ENCODE measurements at places on chromosomes 7 and 10.

- DNase-seq, result no peak
Observed at GRCh38 chr7:53191836-53192443, 156.5 kb downstream of the POM121L12 start.

- peak; percentile 52 for DNase-seq
Observed at GRCh38 chr7:47602272-47603004, 20.5 kb upstream of the TNS3 start.

DNA sequence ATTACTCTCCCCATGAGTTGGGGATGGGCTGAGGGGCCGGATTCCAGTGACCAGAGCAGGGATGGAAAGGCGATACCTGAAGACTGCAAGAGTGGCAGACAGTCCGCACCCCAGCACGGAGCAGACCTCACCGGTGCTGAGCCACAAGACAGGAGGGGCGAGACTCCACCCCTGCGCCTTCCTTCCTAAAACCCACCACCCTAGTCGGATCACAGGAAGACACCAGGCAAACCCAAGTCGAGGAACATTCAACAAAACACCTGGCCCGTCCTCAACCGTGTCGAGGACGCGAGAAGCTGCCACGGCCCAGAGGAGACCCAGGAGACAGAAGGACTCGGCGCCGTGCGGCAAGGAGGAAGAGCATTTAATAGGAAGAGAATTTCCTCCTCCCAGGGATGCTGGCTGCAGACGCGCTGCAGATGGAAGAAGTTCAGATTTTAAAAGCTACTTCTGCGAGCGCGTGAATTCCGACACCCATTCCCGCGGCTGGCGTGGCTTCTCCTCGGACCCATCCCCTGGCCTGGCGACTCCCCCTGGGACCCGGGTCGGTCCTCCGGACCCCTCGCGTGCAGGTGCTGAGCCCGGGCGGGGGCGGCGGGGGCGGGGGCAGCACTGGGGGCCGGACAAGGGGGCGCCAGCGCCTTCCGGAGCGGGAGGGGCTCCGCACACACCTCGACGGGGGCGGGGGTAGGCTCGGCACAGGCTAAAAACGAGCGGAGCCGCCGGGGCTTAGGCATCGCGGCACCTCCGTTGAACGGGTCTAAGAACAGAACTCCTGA is 563 bp upstream of the UTF1 start:
- no peak for DNase-seq

GRCh38 chr7:84384417-84384816 is 189.8 kb upstream of the SEMA3A start:
- no peak for DNase-seq

- DNase-seq, result peak; percentile 87
Observed at GRCh38 chr7:137970253-137970975, 31.5 kb downstream of the CREB3L2 start.

GRCh38 chr10:131701131-131701947 is 199.5 kb upstream of the PPP2R2D start:
- no peak for DNase-seq

GRCh38 chr7:141708351-141708750 is at the start of gene WEE2:
WEE2 (plus strand) TSS chr7:141708353; CDS start chr7:141708759, 406 bp downstream.
- DNase-seq, result no peak

DNA sequence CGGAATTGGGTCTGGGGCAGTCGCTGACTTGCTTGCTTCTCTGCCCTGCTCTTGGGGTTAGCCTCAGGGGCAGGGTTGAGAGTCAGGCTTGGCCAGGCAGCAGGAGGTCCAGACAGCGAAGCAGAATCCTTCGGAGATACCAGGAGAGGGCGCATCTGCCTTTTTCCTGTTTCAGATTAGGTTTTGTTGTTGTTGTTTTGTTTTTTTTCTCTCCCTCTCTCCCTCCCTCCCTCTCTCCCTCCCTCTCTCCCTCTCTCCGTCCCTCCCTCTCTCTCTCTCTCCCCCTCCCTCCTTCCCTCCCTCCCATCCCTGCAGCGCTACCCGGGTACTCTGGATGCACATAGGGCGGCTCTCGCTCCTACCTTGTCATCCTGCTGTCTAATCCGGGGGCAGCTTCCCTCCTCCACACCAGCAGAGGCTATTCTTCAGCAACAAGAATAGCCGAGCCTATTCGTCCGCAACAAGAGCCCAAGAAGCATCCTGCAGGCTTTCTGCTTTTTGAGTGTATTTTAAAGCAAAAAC is 758 bp upstream of the OPTN start:
- peak; percentile 56 for DNase-seq

- DNase-seq, result no peak
Observed at GRCh38 chr7:23247603-23248335, 1.2 kb downstream of the GPNMB start.

DNA sequence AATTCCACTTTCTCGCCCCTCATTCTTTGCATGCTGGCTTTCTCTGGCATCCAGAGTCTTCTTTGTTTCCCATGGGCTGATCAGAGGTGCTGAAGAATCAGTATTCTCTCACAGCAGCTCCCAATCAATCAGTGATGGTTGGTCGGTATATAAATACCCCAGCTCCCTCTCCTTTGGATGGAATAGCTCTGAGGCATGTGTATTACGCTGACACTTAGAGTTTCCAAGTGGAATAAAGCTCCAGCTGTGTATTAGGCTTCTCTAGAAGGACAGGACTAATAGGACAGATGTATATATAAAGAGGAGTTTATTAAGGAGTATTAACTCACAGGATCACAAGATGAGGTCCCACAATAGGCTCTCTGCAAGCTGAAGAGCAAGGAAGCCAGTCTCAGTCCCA is 218.3 kb upstream of the GRB10 start:
- DNase-seq, result no peak

DNA sequence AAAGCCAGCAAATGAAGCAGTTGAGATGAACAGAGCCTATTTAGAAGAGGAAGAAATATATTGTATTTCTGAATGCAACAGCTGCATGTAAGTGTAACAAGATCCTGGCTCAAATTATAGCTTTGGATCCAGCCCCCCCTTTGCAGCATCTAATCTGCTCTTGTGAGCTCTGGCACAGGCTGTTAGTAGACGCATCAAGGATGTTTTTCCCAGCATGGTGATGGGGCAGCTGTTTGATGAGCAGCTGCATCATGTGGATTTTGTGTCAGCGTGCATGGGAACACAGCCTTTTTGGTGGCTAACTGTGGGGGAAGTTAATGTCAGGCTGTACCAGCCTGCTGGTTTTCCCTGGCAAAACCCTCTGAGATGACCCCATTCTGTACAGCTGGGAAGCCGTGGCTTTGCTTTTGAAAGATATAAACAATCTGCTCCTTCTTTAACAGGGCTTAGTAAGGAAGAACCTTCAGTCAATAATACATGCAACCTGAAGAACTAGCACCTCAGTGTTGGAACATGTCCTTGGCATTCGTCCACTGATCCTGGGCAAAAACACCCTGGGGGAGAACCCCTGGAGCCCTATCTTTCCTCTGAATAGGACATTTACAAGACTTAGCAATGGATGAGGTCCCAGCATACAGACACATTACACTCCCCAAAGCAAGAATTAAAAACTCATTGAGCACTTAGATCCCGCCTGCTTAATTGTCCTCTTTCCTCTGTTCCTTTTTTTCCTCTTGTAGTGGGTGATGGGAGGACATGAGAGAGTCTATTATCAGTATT is 70.6 kb downstream of the NPS start:
- DNase-seq, result no peak

DNA sequence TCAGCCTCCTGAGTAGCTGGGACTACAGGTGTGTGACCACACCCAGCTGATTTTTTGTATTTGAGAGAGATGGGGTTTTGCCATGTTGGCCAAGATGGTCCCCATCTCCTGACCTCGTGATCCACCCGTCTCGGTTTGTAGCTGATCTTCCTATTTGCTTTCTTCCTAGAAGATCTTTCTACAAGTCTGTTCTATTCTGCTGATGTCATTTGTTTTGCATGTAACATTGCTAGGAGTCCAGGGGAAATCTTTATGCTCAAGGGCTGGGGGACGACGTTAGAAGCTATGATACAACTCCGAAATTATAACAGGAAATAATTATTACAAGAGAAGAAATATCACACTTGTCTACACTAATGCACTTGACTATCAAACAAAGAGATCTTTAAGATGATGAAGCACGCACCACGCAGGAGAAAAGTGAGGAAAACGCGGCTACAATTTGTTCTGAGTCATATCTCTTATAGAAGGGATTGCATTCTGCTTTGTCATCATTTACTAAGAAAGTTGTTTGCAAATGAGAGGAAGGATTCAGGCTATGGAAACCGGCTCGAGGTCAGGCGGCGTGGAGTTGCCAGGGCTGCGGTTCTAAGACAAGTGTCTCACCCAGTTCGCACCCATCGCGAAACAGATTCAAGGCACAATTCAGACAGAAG is 103.0 kb upstream of the CARD11 start:
- DNase-seq, result no peak

DNA sequence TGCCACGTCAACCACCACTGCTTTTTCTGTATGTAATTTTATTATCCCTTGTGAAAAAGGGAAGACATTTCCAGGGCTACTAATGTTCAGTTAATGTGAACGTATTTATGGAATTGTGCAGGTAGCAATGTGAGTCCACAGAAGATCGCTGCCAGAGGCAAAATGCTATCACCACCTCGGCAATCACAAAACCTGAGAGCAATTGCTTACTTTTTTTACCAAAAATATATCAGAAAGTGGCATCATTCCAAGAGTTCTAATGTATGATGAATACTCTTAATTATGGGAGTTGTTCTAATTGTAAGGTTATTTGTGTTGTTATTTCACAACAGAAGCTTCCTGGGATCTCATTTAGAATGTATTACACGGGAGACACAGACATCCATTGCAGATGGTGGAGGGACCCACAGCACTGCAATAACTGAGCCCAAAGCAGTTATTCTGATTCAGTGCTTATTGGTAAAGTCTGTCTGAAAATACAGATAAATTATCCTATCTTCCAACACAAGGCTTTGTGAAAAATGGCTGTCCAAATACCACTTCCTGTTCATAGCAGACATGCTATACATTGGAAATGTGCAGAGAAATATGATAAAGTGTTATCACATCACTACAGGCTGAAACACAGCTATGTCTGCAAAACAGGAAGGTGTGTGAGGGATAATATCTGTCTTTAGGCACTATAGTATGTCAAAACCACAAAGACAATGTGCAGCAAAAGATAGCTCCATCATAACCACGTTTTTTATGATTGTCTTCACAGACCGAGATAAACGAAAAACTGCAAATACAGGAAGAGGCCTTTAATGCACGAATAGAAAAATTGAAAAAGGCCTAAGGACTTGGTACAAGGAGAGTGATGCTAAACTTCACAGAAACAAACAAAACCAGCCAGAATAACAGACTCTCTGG is 102.7 kb downstream of the CABCOCO1 start:
- no peak for DNase-seq

- DNase-seq, result peak; percentile 56
Observed at GRCh38 chr7:86926732-86927131, 132.7 kb downstream of the ELAPOR2 start.

DNA sequence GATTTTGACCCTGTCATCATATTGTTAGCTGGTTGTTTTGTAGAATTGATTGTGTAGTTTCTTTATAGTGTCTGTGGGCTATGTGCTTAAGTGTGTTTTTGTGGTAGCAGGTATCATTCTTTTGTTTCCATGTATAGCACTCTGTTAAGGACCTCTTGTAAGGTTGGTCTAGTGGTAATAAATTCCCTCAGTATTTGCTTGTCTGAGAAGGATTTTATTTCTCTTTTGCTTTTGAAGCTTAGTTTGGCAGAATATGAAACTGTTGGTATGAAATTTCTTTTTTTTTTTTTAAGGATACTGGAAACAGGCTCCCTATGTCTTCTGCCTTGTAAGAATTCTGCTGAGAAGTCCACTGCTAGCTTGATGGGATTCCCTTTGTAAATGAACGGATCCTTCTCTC is 1073.4 kb downstream of the LRMDA start:
- DNase-seq, result no peak

DNA sequence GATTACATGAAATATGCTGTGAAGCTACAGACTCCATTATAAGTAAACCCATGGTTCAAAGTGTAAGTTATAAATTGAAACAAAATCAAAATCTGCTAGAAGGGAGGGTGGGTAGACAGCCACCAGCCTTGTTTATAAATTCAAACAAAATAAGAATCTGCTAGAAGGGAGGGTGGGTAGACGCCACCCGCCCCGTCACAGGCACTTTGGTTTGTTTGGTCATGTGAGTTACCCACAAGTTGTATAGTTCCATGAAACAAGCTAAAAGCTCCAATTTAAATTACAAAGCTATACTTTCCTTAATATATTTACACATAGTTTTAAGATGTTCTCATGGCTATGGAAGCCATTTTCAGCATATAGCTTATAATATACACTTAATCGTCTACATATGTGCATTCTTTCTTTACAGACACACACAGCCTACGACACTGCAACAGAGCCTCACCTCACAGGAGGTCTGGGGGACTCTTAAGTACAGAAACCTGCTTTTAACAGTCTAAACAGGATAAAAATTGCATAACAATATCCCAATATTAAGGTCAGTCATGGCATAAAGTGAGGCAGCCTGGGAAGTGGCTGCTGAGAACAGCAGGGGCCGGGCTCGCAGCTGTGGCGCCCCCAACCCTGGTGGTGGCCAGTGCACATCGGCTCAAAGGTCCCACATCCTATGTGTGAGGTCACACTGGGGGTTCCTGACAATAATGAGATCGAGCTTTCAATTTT is 28.1 kb upstream of the NCAPG2 start:
- peak; percentile 29 for DNase-seq

- no peak for DNase-seq
Observed at GRCh38 chr10:15735763-15736162, 16.0 kb upstream of the ITGA8 start.

- no peak for DNase-seq
Observed at GRCh38 chr7:31465285-31465684, 48.6 kb upstream of the ITPRID1 start.

GRCh38 chr7:158730383-158731346 is 26.1 kb upstream of the NCAPG2 start:
- DNase-seq, result no peak

- peak; percentile 39 for DNase-seq
Observed at GRCh38 chr7:34823650-34824258, 165.7 kb downstream of the NPSR1 start.

- DNase-seq, result peak; percentile 11
Observed at GRCh38 chr10:120336911-120337540, 120.0 kb upstream of the PLPP4 start.

DNA sequence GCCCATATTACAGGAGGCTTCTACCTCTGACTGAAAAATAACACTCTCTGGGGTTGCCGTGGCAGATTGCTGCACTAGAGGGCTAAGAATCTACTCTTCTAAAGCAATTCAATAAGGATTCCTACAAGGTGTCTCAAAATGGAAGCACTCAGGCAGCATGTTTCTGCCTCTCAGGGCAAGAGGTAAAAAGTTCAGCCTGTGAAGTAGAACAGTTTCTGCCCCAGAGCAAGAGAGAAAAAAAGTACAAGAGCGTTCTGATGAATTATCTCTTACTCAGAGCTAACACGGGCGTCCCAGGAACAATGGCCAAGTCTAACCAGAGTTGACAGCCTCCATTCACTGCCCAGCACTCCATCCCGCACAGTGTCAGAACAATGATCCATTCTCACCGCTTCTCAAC is 71.3 kb upstream of the TES start:
- DNase-seq, result no peak

- no peak for DNase-seq
Observed at GRCh38 chr10:18504161-18504560, 147.2 kb downstream of the NSUN6 start.
